CD4-positive, alpha-beta T cell (primary cell): ENCODE measurements at places on chromosomes 2 and 18.

GRCh38 chr2:69646714-69647113, 3.2 kb upstream of the AAK1 start:
- no peak overlapping the region for H3K4me3 ChIP-seq
- H3K36me3 ChIP-seq: no peaks in the 10 kb centered on the region
- peak overlapping the region; percentile 17 for H3K27ac ChIP-seq
- peaks cover 70% of the 10 kb centered on the region for H3K4me1 ChIP-seq
- no peak for DNase-seq

- no peaks in the 10 kb centered on the region for H3K27me3 ChIP-seq
- no peak overlapping the region for H3K4me3 ChIP-seq
- no peak overlapping the region for H3K27ac ChIP-seq
- DNase-seq: no peak
Measured at GRCh38 chr2:160910681-160911080, 249.5 kb upstream of the TANK start.

DNA sequence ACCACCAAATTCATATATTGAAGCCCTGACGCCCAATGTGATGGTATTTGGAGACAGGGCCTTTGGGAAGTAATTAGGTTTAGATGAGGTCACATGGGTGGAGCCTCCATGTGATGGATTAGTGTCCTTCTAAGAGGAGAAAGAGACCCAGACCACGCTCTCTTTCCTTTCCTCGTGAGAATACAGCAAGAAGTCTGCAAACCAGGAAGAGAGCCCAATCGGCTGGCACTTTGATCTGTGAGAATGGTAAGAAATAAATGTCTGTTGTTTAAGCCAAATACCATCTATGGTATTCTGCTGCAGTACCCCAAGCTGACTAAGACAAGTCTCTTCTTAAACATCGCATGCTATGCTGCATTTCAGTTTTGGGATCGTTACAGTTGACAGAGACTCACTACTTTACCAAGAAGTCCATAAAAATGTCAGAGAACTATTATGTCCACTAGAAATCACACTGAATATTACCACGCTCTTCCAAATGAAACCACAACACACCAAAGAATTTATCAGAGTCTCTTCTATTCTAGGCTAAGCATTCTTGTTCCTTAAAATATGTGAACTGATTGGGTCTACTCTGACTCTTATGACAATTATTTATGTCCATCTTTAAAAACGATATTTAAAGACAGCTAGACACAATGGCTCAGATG, 48.5 kb downstream of the LPIN2 start:
- no peaks in the 10 kb centered on the region for H3K27me3 ChIP-seq
- H3K4me1 ChIP-seq: peaks cover 86% of the 10 kb centered on the region
- peak overlapping the region; percentile 58 for H3K27ac ChIP-seq
- peak; percentile 20 for DNase-seq

GRCh38 chr2:234273887-234274584, 222.8 kb downstream of the ARL4C start:
- no peaks in the 10 kb centered on the region for H3K27me3 ChIP-seq
- peaks cover 29% of the 10 kb centered on the region for H3K4me1 ChIP-seq
- DNase-seq: peak; percentile 55
- H3K36me3 ChIP-seq: no peaks in the 10 kb centered on the region
- H3K27ac ChIP-seq: no peak overlapping the region

DNA sequence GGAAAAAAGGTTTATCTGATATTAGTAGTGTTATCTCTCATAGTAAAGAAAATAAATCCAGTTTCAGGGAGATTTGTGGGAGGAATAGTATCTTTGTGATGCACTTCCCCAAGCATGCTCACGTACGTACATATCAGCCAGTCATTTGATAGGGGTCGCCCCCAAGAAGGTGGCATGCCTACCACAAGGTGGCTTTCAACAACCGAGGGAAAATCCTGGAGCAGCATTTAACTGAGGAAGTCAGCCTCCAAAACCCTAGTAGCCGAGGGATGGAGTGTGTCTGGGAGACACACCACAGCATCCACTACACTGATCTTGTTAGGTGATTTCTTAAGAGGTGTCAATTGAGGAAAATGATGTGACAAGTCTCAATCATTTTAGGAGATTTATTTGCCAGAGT, 623.9 kb downstream of the NYAP2 start:
- no peak for DNase-seq
- H3K27ac ChIP-seq: no peak overlapping the region
- no peak overlapping the region for H3K4me3 ChIP-seq
- no peaks in the 10 kb centered on the region for H3K36me3 ChIP-seq
- H3K27me3 ChIP-seq: no peaks in the 10 kb centered on the region

DNA sequence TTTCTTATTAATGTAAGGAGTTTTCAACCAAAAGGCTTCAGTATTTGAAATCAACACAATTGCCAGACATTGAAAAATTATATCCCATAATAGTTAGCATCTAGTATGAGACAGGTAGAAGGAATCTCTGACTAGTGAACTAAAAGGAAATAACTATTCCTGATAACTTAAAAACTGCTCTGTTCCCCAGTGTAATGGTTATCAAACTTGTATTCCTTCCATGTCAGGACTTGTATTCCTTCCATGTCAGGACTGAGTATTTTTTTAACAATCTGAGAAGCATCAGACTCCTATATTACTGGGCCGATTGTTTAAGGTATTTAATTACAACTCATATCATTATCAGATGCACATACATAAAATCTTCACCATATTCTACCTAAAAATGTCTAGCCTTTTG, 238.5 kb downstream of the HNMT start:
- H3K27me3 ChIP-seq: no peaks in the 10 kb centered on the region
- DNase-seq: no peak
- no peaks in the 10 kb centered on the region for H3K4me1 ChIP-seq
- H3K36me3 ChIP-seq: no peaks in the 10 kb centered on the region

- no peaks in the 10 kb centered on the region for H3K36me3 ChIP-seq
- no peak overlapping the region for H3K4me3 ChIP-seq
- H3K27ac ChIP-seq: no peak overlapping the region
Measured at GRCh38 chr18:40558706-40559392, 1396.2 kb upstream of the PIK3C3 start.

- no peaks in the 10 kb centered on the region for H3K27me3 ChIP-seq
- no peak overlapping the region for H3K27ac ChIP-seq
- no peak for DNase-seq
- H3K36me3 ChIP-seq: no peaks in the 10 kb centered on the region
- H3K4me1 ChIP-seq: no peaks in the 10 kb centered on the region
Measured at GRCh38 chr18:24322584-24323136, 75.0 kb downstream of the OSBPL1A start.

GRCh38 chr18:52208646-52209045, 131.4 kb upstream of the DCC start:
- H3K4me1 ChIP-seq: no peaks in the 10 kb centered on the region
- H3K27me3 ChIP-seq: no peaks in the 10 kb centered on the region
- no peaks in the 10 kb centered on the region for H3K36me3 ChIP-seq
- no peak overlapping the region for H3K4me3 ChIP-seq
- no peak overlapping the region for H3K27ac ChIP-seq

DNA sequence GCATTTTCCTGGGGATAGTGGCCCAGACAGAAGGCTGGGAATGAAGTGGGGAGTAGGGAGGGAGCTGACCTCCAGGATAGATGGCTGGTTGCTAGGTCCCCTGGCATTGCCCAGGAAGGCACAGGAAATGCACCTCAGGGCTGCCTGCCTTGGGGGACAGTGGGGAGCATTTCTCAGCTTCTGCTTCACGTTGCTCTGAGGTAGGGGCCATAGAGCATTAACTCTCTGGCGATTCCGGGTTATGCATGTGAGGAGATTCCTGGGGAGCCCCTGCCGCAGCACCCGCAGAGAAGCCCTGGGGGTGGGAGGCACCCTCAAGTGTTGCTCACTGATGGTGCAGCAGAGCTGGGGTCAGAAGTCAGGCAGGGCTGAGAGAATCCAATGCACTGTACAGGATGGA, 256.5 kb downstream of the CYP26B1 start:
- DNase-seq: no peak
- no peaks in the 10 kb centered on the region for H3K4me1 ChIP-seq
- H3K27ac ChIP-seq: no peak overlapping the region
- H3K36me3 ChIP-seq: no peaks in the 10 kb centered on the region
- no peak overlapping the region for H3K4me3 ChIP-seq

- no peaks in the 10 kb centered on the region for H3K36me3 ChIP-seq
- no peak overlapping the region for H3K4me3 ChIP-seq
- no peaks in the 10 kb centered on the region for H3K27me3 ChIP-seq
- no peak overlapping the region for H3K27ac ChIP-seq
- no peaks in the 10 kb centered on the region for H3K4me1 ChIP-seq
Measured at GRCh38 chr18:23314672-23315071, 138.4 kb upstream of the RIOK3 start.

GRCh38 chr2:213261715-213262114, 22.5 kb upstream of the SPAG16 start:
- DNase-seq: no peak
- no peaks in the 10 kb centered on the region for H3K4me1 ChIP-seq
- H3K27me3 ChIP-seq: no peaks in the 10 kb centered on the region
- no peak overlapping the region for H3K27ac ChIP-seq
- H3K36me3 ChIP-seq: no peaks in the 10 kb centered on the region

GRCh38 chr18:2538236-2538635, 33.1 kb downstream of the METTL4 start:
- no peak overlapping the region for H3K27ac ChIP-seq
- H3K27me3 ChIP-seq: no peaks in the 10 kb centered on the region
- DNase-seq: no peak
- no peak overlapping the region for H3K4me3 ChIP-seq
- H3K4me1 ChIP-seq: no peaks in the 10 kb centered on the region
